COR-L47 (cell line): ENCODE measurements at places on chromosomes 1 and 21.

GRCh38 chr21:31258073-31258472, 86.0 kb downstream of the TIAM1 start:
- DNase-seq = no peak

DNA sequence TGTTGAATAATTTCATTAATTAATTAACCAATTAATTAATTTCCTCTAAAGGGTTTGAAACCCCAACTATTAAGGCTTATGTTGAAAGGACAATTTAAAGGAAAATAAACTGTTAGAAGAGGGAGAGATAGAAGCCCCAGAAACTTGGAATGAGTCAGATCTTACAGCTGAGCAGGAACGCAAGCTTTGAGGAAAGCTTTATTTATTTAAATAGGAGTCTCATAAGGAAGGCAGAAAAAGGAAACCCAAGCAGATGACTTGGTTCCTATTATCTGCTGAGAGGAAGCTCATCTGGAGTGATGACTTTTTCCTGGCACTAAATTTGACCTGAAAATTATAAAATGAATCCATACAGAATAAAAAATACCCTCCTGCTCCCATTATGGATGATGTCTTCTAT, 105.1 kb downstream of the ROR1 start:
- DNase-seq = no peak

DNA sequence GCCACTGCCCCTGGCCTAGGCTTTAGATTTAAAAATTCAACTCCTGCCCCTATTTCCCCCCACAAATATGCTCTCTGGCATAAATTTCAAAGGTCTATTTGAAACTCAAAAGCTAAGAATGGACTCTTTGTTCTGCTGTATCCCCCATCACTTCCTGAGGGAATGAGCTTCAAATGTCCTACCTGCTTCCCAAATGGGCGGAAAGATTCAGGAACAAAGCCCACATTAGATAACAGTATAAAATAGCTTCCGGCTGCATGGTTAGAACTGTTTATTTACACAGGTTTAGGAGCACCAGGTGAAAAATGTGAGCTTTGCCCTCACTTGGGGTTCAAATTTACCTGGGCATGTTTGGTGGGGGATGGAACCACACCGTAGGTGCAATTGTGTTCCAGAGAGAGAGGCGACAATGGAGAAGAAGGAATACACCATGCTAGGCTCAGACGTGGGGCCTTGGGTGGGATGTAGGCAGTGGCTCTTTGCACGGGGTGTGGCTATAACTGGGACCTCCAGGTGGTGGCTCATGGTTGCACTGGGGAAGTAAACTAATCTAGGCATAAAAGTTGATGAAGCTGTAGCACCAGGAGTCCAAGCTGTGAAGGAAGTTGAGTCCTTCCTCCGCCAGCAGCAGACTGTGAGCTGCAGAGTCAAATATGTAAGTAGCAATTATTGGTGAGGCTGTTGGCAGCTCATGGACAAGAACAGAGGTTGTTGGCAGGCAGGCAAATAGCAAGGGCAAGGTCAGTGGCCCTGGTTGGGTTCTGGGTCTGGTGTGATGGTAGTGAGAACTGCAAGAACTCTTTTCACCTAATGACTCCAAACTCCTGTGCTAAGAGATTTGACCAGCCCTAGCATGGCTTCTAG, 41.5 kb upstream of the SRSF10 start:
- no peak for DNase-seq

DNA sequence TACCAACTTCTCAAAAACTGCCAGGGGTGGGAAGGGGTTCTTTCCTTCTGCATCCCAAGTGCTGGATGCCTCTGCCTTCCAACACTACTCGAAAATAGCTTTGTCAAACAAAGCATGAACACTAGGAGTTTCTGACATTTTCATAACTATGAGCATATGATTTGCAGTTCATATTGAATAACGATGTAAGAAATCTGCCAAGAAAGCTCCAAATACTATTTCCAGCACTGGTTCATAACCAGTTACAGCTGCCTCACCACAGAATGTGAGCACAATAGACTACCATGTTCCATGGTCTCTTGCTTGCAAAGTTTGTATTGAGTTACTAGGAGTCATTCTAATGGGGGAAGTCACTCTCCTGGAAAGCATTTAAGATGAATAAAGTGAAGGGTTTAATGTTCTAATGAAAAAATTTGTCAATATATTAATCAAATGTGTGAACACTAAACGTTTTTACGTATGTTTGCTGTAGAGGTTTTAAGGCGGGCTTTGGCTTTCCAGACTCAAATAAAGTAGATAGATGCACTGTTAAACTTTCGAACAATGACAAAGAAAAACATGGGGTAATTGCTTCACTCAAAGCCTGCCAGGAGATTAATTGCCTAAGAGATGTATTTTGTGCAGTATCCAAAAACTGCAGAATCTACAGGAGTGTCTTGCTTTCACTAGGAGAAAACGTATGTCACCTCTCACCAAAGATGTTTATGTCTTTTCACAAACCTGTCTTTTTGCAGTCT, 78.6 kb upstream of the UBE2U start:
- DNase-seq = no peak

GRCh38 chr1:118339400-118340124, 154.5 kb upstream of the SPAG17 start:
- DNase-seq = no peak

GRCh38 chr1:28074892-28075511, 13.4 kb downstream of the EYA3 start:
- DNase-seq = no peak

GRCh38 chr1:42847111-42847595, 740 bp downstream of the ZNF691 start:
- no peak for DNase-seq

GRCh38 chr1:53015508-53015860, 46.5 kb upstream of the PODN start:
- no peak for DNase-seq
